ENCODE measurements at places on chromosomes 16 and 17.

GRCh38 chr17:69654981-69655855 lies 240.7 kb downstream of the MAP2K6 start:
- DNase-seq, result no peak

GRCh38 chr16:88019821-88020515 lies 68.7 kb downstream of the BANP start:
- DNase-seq, result no peak

- DNase-seq, result no peak
Measured at GRCh38 chr16:87056083-87056482, 261.1 kb downstream of the C16orf95 start.

- no peak for DNase-seq
Measured at GRCh38 chr17:32342603-32343325, 791 bp upstream of the C17orf75 start.

DNA sequence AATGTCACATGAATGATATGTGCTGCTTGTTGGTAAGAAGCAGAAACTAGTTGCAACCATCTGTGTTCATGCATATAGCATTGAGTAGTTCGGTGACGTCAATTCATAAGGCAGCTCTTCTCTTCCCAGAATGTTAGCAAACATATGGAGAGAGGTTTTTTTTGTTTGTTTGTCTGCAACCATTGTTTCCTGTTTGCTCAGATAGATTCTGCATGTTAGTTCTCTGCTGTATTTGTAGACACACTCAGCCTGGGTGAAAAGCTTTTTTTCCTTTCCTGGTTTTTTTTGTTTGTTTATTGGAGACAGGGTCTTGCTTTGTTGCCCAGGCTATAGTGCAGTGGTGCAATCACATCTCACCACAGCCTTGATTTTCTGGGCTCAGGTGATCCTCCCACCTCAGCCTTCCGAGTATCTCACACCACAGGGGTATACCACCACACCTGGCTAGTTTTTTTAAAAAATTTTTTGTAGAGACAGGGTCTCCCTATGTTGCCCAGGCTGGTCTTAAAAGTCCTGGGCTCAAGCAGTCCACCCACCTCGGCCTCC lies 16.7 kb downstream of the WSB1 start:
- DNase-seq, result no peak

GRCh38 chr16:56237451-56237930 lies 46.2 kb downstream of the GNAO1 start:
- no peak for DNase-seq

Data from NCI-H446 treated with DMSO at 0.1 percent for 48 hours (cell line).